ENCODE measurements at places on chromosomes 12 and 14.

GRCh38 chr12:79071498-79071897 lies 206.9 kb downstream of the SYT1 start:
- DNase-seq: no peak

GRCh38 chr12:11991604-11992003 lies 79.1 kb upstream of the BCL2L14 start:
- DNase-seq: no peak

DNA sequence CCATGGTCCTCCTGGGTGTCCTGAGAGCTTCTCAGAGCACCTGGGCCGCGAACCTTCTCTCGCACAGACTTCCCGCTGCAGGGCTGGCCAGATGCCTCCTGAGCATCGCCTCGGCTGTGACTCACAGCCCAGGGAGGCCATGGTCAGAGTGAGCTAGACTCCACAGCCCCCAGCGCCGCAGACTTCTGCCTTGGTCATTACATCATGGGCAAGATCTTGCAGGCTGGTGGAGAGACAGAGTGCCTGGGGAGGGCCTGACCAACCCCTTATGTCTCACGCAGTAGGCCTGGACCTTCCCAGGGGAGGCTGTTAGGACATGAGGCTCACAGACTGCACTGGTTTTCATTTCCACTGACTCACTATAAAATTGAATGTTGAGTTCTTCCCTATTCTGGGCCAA lies 41.8 kb downstream of the SMOC1 start:
- no peak for DNase-seq

DNA sequence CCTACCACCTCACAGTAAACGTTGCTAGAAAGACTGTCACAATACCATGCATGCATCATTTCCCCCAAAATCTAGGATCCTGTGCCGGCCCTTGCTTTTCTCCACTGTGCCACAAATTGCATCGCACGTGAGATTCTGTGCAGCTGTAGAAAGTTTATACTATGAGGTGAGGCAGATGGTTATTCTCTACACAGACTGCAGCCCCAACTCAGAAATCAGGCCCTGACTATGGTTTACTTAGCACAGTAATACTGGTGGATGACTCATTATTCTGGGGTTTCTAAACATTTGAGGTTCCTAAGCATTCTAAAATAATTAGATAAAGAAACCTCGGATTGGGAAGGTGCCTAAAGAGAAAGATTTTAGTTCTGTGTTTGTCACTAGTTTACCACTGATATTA lies 163.8 kb upstream of the CCDC198 start:
- DNase-seq: no peak

GRCh38 chr14:47435331-47435965 lies 240.0 kb downstream of the MDGA2 start:
- no peak for DNase-seq

- no peak for DNase-seq
These were observed 1012.8 kb upstream of the FBXO33 start for GRCh38 chr14:40445020-40445419.

GRCh38 chr14:67882986-67883555 lies 63.5 kb downstream of the RAD51B start:
- no peak for DNase-seq

GRCh38 chr14:67493092-67493717 lies 4.7 kb upstream of the TMEM229B start:
- DNase-seq: no peak

- no peak for DNase-seq
These were observed 41.2 kb downstream of the NKX2-1 start for GRCh38 chr14:36478782-36479181.

- no peak for DNase-seq
These were observed 1.6 kb downstream of the FMNL3 start for GRCh38 chr12:49705479-49706134.
